ENCODE measurements at places on chromosomes 3 and 15. TPM values are rescaled to one million over a fixed set of nuclear protein-coding genes. Genes with fewer than 3 reads are reported as not detected.
A peak's percentile ranks its signal among the peaks of the same experiment; 100 is the strongest.

ACTRT3 gene
- 12.8 TPM for polyA plus RNA-seq

SOX14 gene
- not detected for polyA plus RNA-seq

- no peak for DNase-seq
Observed at GRCh38 chr3:130779031-130779430, 32.4 kb upstream of the PIK3R4 start.

DNA sequence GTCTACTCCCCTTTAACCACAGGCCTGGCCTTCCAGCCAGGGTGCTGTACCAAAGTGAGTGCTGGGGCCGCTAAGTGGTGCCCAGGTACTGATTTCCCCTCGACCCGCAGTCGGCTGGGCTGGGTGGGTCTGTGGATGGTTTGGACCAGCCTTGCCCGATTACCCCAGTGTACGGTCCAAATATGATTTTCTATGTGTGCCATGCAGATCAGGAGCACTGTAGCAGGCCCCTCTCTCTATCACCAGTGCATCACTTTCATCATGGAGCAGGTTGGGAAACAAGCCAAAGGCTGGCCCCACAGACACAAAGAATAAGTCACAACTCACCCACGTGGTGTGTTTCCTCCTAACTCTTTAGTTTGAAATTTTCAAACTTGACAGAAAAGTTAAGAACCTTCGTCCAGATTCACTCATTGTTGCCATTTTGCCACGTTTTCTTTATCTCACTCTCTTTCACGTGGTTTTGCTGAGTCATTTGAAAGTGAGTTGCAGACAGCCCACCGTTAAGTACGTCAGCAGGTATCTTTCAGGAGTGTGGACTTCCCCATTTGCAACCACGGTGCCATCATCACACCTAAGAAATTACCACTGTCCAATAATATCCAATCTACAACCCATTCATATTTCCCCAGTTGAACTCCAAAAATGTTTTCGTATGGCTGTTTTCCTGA, 37.0 kb downstream of the ZNF710 start:
- DNase-seq = no peak

ZNF619 gene
- 6.1 TPM for polyA plus RNA-seq

SLITRK3 gene
- polyA plus RNA-seq = 1.1 TPM

TBCCD1 gene
- polyA plus RNA-seq = 15.6 TPM

DNA sequence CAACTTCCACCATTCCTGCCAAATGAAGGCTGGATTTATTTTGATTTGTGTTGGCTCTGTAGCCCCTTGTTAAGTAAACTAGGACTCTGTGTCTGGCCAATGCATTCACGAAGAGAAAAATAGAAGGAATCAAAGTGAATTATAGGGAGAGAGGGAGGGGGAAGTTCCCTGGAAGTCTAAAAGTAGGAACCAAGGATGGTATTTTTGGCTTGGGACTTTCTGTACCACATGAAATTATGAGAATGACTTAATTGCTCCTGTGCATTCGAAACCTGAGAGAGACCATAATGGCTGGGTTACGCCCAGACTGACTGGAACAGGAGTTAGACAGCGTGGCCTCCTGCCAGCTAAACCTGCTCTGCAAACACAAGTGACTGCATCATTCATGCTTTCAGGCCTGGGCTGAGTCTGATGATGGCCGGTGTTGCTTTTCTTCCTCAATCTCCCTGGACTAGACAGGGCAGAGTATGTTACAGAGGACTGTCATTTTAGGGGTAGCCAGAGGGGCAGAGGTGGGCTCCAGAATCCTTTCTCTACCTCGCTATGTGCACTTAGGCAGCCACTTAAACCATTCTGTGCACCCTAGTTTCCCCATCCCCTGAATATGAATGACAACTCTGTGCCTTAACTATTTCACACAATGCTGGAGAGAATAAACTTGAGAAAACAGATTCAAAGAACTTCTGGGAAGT, 58.9 kb downstream of the MYO1E start:
- peak; percentile 38 for DNase-seq

GRCh38 chr3:168575750-168576149, 480.0 kb upstream of the GOLIM4 start:
- no peak for DNase-seq

GRCh38 chr3:149512073-149512782, 37.7 kb downstream of the TM4SF4 start:
- peak; percentile 58 for DNase-seq

- DNase-seq = no peak
Observed at GRCh38 chr15:101063212-101063611, 144.1 kb downstream of the LRRK1 start.

AHSG gene
- polyA plus RNA-seq = 1.8 TPM

GRCh38 chr3:138284079-138284478, 45.6 kb downstream of the NME9 start:
- no peak for DNase-seq

GRCh38 chr3:188476935-188477334, 323.0 kb downstream of the LPP start:
- no peak for DNase-seq

DNA sequence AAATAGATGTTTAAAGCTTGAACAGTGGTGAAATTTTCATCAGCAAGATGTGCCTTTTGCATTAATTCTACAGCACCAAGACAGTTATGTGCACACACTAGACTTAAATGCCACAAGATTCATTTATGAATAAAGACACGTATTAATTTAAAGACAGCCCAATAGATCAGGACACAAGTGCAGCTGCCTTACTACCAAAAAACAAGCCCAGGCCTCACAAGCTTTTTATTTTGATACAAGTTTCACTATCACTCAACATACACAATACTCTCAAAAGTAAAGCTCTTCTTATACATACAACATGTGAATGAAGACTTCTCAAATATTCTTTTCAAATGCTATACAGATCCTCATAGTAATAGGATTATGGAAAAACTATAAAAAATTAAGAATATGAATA, 2.4 kb downstream of the ACAP2 start:
- no peak for DNase-seq

GOLGA6L25 gene
- not detected for polyA plus RNA-seq

GRCh38 chr3:6860954-6861624, at the start of gene GRM7:
TSS of gene GRM7 (plus strand) at chr3:6861115.
- peak; percentile 9 for DNase-seq

DNA sequence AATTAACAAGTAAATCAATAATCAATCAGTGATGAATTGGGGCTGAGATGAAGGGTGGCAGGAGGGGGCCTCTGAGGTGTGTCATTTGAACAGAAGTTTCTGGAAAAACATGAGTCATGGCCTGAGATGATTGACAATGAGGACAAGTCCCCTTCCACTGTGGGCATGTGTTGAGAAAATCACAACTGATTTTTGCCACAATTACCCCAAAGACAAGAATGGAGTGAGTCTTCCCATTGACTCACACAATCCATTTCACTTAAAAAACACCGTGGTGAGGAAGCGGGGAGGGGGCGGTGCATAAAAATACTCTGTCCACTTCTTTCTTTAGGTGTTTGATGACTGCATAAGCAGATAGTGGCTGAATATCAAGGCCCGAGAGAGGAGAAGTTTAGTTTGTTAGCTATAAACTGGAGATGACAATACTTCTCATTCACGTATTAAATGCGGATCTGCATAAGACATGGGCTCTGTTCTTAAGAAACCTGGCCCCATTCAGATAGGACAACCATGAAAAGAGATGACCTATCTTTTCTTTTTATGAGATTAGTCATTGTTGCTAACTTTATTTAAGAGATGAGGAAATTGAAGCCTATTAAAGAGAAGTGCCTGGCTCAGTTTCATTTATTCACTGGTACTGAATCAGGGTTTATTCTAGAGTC, 34.7 kb downstream of the SHC4 start:
- no peak for DNase-seq

CISH gene
- polyA plus RNA-seq = 47.8 TPM

DNA sequence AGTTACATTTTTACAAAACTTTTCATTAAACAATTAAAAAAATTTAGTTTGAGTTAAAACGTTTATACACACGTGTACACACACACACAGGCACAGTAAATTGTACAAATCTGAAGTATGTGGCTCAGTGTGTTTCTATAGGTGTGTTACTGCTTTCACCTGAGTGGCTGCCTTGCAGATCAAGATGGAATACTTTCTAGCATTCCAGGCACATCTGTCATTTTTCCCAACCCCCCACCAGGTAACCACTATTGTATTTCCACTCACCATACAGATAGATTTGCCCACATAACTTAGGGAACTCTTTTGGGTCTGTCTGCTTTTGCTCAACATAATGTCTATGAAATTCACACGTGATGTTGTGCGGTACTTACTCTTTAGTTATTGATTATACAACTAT, 141.1 kb downstream of the PTPRG start:
- DNase-seq = no peak

CD276 gene
- 67.2 TPM for polyA plus RNA-seq

DNA sequence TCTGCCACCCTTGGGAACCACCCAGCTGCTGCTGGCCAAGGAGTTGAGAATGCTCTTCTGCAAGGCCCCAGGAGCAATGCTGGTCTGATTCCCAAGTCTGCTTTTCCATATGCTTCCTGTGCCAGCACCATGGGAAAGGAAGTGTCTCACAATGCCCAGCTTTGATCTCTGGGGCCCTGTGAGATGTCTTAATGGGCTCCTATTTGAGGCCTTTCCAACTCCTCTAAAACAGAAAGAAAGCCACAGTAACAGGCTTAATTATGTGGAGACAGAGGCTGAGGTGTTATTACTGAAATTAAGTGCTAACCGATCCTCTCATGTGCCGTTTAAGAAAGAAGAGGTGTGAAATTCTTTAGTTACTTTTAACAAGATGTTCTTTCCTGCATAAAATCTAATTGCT, 4.5 kb downstream of the EOGT start:
- no peak for DNase-seq

DNA sequence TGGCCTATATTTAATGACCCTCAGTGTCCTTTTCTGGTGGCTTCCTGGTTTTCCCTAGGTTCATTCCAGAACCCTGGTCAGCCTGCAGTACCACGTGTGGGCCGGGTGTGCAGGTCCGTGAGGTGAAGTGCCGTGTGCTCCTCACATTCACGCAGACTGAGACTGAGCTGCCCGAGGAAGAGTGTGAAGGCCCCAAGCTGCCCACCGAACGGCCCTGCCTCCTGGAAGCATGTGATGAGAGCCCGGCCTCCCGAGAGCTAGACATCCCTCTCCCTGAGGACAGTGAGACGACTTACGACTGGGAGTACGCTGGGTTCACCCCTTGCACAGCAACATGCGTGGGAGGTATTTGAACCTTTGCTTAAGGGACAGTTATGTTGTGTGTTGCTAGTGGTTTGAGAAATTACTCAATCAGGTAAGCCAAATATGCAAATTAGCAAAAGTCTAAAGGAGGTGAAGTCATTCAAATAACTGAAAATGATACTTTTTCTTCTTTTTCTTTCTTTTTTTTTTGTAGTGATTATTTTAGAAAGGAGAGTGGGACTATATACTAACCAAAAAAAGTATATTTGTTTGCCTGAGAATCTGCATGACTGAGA, 259.2 kb downstream of the ADAMTSL3 start:
- DNase-seq = no peak

- peak; percentile 61 for DNase-seq
Observed at GRCh38 chr3:136197159-136197793, 1.1 kb upstream of the MSL2 start.

- DNase-seq = no peak
Observed at GRCh38 chr15:96339619-96340347, 9.3 kb downstream of the NR2F2 start.

DNA sequence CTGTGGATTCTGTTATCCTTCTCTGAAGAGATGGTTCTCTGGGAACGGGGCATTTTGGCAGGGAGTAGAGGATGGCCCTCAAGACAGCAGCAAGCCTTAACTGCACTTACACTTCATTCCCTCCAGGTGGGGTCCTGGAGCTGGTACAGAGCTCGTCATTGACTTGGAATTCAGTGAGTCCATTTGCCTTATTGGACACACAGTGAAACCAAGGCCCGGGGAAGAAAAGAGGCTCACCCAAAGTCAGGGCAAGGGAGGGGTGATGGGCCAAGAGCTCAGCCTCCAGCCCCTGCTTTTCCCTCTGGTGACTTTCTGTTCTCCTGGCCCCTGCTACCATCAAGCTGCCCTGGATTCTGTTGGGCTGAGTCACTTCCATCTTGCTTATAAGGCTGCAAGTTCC, 125.6 kb downstream of the ETFA start:
- no peak for DNase-seq

DNA sequence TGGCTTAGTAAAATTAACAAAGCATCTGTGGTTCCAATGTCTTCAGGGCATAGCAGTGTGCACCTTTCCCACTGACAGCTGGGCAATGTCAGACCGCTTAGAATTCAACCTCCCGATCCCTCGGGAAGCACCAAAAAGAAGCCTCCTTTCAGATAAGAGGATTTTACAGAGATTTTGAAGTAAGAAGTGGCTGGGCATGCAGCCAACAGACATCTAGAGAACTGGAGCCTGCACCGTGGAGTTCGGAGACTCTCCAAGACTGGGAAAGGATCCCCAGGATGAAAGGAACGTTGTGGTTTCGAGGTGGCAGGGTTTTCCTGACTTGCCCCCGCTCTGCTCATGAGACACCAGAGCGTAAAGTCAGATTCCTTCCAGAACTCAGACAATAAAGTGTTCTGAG, 5.3 kb downstream of the FAM174B start:
- DNase-seq = no peak

DNA sequence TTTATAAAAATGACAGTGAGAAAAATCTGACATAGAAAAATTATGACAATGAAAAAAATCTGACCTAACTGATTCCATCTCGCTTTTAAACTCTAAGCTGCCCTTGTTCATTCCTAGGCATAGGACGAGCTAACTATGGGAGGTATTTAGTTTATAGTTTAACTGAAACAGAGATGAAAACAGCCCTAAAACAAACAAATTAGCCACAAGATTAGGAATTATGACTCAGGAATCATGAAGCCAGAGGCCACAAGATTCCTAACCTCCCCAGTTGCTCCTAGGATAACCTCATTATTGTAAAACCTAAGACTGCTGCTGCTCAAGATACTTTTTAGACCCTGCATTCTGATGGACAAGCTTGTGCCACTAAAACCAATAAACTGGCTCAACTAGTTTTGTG, 122.7 kb upstream of the MNS1 start:
- DNase-seq = no peak

DNA sequence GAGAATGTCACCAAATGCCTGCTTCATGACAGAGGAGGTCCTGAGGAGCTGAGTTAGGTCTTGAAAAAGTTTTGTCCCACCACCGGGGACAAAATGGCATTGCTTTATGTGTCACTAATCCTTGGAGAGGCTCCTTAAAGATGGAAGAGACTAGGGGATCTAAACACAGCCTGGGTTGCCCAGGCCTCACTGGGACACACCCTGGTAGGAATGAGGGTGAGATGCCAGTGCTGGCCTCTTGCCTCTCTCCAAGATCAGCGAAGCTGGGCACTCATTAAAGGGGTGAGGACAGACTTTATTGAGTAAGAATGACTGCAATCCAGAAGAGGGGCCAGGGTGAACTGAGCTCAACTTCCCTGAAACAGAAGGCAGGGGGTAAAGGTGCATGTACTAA, 58.5 kb upstream of the KLF13 start:
- no peak for DNase-seq

DNA sequence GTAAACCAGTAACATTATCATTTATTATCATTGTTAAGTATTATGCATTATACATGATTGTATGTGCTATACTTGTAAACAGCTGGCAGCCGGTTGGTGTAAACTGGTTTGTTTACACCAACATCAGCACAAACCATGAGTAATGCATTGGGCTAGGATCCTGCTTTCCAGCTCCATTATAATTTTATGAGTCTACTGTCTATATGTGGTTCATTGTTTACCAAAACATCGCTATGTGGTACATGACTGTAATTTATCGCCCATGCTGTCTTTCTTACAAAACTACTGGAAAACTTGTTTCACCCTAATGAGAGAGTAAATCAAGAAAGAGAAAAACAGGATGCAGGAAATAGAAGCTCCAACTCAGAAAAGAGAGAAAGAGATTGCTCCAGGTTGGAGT, 224.8 kb upstream of the CBLB start:
- DNase-seq = no peak
